ENCODE measurements at places on chromosomes 6 and 20.

DNA sequence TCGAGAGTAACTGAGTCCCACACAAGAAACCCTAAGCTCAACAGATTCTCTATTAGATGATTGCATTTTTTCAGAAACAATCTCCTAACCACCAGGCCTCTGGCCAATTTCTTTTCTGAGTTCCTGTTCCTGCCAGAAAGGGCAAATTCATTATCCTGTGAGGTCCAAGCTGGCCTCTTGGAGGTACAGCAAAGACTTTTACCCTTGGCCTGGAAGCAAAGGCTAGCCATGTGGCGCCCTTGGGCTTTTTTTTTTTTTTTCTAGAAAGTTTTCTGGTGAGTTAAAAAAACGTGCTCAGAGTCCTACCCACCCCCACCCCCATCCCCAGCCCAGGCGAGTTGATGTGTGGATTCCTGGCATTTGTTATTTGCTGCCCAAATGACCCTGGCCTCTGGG lies 59.0 kb upstream of the EEF1A1 start:
- DNase-seq: peak; percentile 92

DNA sequence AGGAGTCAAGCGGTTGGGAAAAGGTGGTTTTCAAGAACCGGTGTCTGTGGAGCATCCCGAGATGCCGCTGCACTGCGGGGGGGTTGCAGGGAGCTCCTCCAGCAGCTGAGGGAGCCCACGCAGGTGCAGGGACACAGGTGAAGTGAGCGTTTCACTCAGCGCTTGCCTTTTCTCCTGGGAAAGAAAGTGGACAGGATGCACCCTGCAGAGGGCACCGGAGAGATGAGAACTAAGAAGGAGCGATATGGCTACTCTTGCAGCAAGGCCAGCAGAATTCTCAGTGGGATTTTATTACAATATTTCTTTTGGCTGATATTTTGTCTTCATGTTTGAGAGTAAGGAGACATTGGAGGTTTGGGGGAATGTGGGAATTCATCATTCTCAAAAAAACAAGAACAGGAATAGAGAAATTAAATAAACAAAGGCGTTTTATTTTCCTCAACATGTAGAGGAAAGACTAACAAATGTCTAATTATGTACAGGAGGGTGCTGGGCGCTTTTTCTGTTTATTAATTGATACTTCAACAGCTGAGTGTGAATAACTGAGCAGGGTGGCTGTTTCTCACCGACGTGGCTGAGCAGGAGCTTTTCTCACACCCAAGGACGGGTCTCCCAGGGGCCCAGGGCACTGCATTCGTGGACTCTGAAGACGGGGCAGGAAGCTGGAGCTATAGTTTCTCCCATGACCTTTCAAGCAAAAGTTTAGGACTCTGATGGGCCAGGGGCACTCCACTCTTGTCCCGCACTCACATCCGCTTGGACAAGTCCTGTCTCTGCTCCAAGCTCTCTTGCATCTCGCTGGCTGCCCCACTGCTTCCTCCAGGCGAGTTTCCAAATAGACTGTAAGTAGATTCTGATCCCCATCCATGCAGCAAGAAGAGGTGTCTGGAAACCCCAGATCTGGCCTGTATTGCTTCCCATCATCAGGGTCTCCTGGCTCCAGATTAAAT lies 176.1 kb downstream of the SMOC2 start:
- no peak for DNase-seq

DNA sequence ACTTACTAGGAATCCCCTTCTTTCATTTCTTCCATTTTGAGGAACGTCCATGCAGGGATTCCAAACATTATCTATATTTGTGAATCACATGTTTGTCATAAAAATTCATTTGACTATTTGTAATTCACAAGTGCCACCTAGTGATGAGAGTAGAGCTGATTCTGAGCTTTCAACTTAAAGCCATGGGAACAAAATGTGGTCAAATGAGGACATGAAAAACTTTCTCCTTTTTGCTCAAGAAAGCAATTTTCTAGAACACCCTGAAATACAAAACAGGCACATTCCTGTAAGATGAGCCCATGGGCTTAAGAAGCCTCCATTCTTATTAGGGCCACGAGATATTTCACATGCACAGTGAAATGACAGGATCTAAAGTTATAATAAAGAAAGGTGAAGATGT lies 12.3 kb downstream of the MAP3K7 start:
- DNase-seq: peak; percentile 30

DNA sequence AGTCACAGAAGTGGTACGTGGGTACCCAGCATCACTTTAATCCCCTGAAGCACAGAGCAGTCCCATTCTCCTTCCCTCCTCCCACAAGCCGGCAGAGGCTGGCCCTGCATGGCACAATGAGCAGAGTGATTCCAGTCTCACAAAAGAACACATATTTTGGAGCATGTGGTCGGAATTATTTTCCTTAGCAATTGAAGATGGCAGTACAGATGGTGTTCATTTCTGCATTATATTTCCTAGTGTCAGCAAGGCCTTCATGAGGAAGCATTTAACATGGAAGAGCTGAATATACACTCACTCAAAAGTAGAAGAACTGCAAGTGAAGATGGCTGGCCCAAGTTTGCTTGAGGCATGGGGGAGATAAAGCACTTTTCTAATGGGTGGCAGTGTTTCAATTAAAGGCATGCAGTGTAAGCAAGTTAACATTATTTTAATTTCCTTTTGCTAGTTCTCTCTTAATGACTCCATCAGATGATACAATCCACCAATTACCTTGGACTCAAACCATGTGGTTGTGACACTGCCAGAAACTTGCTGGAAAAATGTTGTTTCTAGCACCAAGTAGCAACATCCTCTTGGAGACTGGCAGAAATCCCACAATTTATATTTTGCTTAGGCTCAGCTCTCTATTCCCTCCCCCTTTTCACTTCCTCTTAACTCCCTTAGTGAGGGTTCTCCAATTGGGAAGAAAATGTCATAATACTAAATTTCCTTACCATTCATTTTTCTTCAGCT lies 74.4 kb downstream of the ARHGAP18 start:
- DNase-seq: no peak

DNA sequence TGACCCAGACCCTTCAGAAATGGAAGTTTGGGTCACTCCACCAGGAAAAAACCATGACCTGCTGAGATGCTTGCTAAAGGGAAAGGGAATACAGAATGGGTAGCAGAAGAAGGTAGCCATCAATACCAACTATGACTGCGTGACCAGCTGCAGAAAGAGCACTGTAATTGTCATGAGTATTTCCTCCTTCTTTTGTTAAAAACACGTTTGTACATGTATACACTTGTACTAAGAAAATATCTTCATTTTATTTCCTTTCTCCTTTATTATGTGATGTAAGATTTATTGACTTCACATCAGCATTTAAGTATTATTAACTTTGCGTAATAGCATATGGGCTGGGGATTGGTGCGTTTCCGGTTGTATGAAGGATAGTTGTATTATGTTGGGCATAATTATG lies 12.6 kb upstream of the MUC21 start:
- no peak for DNase-seq

GRCh38 chr20:58446960-58447265 lies 57.9 kb downstream of the VAPB start:
- no peak for DNase-seq

All from ELR (cell line).